ENCODE measurements at places on chromosomes 7 and 10.

GRCh38 chr7:151286148-151286547, 37.7 kb upstream of the SMARCD3 start:
- DNase-seq = no peak

DNA sequence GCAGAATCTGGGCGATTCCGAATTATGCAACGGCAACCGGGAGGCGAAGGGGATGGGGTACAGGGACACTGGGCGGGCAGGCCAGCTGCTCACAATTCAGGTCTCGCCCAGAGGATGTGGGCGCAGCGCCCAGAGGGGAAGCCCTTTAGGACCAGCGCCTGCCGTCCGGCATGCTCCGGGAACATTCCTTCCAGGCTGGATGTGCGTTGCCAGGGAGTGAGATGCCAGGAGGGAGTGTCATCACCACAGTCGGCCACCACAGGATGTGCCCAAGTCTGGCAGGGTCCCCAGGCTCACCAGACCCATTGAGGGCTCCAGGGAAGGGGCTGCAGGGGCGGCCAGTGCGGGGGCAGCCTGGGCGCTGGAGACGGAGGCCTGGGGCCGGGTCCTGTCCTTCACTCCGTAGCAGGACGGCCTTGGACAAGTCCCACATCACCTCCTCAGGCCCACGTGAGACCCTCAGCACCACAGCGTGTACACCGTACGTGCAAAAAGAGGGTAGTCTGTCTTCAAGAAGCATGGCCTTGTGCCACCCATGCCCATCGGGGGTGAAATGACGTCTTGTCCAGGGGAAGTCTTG, 63.9 kb downstream of the FOXL3 start:
- DNase-seq = no peak

DNA sequence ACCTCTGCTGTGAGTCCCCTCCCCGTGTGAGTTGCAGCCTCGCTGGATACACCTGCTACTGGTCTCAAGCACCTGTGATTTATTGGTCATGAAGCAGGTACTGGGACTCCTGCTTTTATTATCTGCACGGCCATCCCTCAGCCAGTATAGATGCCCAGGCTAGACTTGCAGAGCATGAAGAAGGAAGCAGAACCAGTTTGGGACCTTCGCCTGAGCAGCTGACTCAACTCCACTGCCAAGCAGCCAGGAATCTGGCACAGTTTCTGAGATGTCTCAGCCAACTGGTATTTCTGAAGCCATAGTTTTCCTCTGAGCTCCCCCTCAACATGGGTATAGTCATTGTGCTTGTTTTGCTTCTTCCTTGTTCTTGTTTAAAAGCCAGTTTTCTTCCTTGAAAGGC, 28.0 kb upstream of the SLC39A12 start:
- DNase-seq = no peak

GRCh38 chr7:155796381-155797261, 15.6 kb downstream of the SHH start:
- no peak for DNase-seq

GRCh38 chr10:21285742-21286331, 239.6 kb downstream of the SKIDA1 start:
- no peak for DNase-seq

GRCh38 chr7:97959046-97959445, 30.9 kb downstream of the OCM2 start:
- no peak for DNase-seq

- DNase-seq = no peak
Observed at GRCh38 chr7:135697276-135698049, 30.5 kb downstream of the SLC13A4 start.

DNA sequence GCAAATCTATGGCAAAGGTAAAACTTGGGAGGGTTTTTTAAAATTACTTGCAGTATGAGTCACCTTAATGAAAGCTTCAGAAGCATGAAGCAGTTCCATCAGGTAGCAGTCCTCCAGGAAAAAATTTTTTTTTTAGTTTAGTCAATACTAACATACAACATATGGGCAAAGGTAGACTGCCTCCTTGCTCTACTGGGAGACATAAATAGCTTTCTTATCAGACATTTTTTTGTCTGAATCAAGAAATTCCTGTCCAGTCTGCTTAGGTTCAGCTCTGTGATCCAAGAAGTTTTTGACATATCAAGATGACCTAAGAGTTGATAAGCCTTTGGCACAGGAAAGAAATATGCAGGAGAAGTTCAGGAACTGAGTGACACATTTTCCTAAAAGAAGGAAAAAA, 171.5 kb upstream of the TCF7L2 start:
- no peak for DNase-seq

GRCh38 chr7:75804705-75805104, 8.9 kb downstream of the CCL24 start:
- DNase-seq = no peak

Measured in DMS 273 treated with DMSO at 0.1 percent for 48 hours (cell line).